ENCODE measurements at places on chromosomes 2 and 18. TPM values are rescaled to one million over a fixed set of nuclear protein-coding genes. Genes with fewer than 3 reads are reported as not detected.

- H3K4me3 ChIP-seq = no peak overlapping the region
- no peak for DNase-seq
- peaks cover 3% of the 10 kb centered on the region for H3K27me3 ChIP-seq
- H3K4me1 ChIP-seq = peaks cover 11% of the 10 kb centered on the region
- peaks cover 3% of the 10 kb centered on the region for H3K36me3 ChIP-seq
- no peak overlapping the region for H3K27ac ChIP-seq
These were observed 4.4 kb upstream of the RNF103 start for GRCh38 chr2:86628091-86628522.

DNA sequence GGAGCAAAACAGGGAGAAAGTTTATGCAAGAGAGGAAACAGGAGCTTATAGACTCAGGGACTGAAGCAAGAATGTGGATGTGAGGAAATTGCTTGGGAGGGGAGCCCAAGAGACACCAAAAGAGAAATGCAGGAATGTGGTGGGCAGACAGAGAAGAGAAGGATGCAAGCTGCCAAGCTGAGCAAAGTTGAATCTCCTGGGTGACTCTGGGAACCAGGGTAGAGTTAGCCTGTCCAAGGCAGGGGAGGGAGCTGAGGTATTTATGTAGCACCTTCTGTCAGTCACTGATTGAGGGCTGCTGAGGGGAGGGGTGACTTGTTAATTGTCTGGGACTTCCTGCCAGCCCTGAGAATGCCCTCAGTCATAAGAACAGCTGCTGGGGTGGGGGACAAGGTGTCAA, 464.3 kb downstream of the NBAS start:
- H3K36me3 ChIP-seq = no peaks in the 10 kb centered on the region
- H3K4me1 ChIP-seq = peaks cover 3% of the 10 kb centered on the region
- H3K4me3 ChIP-seq = no peak overlapping the region
- H3K27me3 ChIP-seq = no peaks in the 10 kb centered on the region

GRCh38 chr2:20157193-20157891, 67.6 kb downstream of the SDC1 start:
- no peak for DNase-seq
- peaks cover 7% of the 10 kb centered on the region for H3K4me1 ChIP-seq
- no peak overlapping the region for H3K4me3 ChIP-seq
- H3K27me3 ChIP-seq = no peaks in the 10 kb centered on the region

- H3K27ac ChIP-seq = no peak overlapping the region
- H3K27me3 ChIP-seq = no peaks in the 10 kb centered on the region
- peaks cover 4% of the 10 kb centered on the region for H3K4me1 ChIP-seq
These were observed 1386.4 kb upstream of the ZEB2 start for GRCh38 chr2:145906354-145906753.

- H3K27ac ChIP-seq = no peak overlapping the region
- no peaks in the 10 kb centered on the region for H3K27me3 ChIP-seq
- no peak for DNase-seq
- no peak overlapping the region for H3K4me3 ChIP-seq
- H3K36me3 ChIP-seq = no peaks in the 10 kb centered on the region
These were observed 179.0 kb downstream of the BARD1 start for GRCh38 chr2:214630402-214631045.

GRCh38 chr2:218285604-218286003, 6.7 kb downstream of the TMBIM1 start:
- no peaks in the 10 kb centered on the region for H3K27me3 ChIP-seq
- peak overlapping the region; percentile 86 for H3K4me3 ChIP-seq
- no peaks in the 10 kb centered on the region for H3K36me3 ChIP-seq
- peaks cover 34% of the 10 kb centered on the region for H3K4me1 ChIP-seq

- H3K27me3 ChIP-seq = peaks cover 14% of the 10 kb centered on the region
- no peak overlapping the region for H3K27ac ChIP-seq
- H3K4me3 ChIP-seq = no peak overlapping the region
These were observed 167.6 kb upstream of the TNP1 start for GRCh38 chr2:217027414-217027813.

Gene ACOXL
- 1.4 TPM for total RNA-seq

Gene ERMN
- total RNA-seq = 1.6 TPM

Gene PPIL3
- 47.2 TPM for total RNA-seq

Gene SULT1C2
- total RNA-seq = 5.9 TPM
